NCI-H187 (cell line): ENCODE measurements at places on chromosomes 5 and 9.

- no peak for DNase-seq
These were observed 368 bp upstream of the CCDC180 start for GRCh38 chr9:97307091-97307490.

GRCh38 chr5:10384483-10384882 is 31.0 kb downstream of the MARCHF6 start:
- no peak for DNase-seq

GRCh38 chr5:179171251-179171815 is 111.2 kb downstream of the ZNF354C start:
- no peak for DNase-seq

GRCh38 chr9:112647596-112647995 is 70.3 kb downstream of the INIP start:
- no peak for DNase-seq

GRCh38 chr5:118042076-118042475 is 946.3 kb downstream of the DTWD2 start:
- DNase-seq: no peak

- DNase-seq: peak; percentile 90
These were observed at the start of gene CDKN2B for GRCh38 chr9:22008717-22009505. Gene CDKN2B (minus strand): TSS chr9:22009305. CDS start chr9:22008953, 352 bp downstream.

GRCh38 chr9:8484597-8485191 is 685.1 kb upstream of the DMAC1 start:
- DNase-seq: no peak

DNA sequence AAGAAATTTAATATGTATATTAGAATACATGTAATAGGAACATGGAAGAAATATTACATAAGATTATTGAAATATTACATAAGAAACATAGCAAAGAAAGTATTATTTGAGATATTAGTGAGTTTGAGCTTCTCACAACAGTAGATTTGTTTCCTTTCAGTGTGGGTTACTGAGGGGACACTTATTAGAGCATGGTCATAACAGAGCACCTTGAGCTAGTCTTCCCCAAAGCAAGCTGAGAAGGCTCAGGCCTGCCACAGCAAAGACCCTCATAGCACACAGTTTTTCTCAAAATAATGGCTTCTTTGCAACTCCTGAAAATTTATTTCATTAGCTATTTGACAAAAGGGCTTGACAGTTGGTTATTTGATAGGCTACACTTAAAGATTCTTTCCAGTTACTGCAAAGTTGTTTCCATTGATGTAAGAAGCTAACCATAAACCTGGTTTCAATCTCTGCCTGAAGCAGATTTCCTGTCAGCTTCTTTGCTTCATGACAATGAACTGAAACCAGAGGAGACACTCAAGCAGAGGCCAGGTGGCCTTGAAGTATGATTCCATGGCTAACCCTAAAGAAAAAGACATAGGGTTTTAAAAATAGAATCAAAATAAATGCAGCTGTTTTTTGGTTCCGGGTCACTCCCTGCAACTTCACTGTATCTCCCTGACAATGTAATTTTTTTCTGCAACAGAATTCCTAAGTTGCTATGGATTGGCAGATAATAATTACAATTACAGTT is 68.6 kb downstream of the ERMP1 start:
- no peak for DNase-seq

DNA sequence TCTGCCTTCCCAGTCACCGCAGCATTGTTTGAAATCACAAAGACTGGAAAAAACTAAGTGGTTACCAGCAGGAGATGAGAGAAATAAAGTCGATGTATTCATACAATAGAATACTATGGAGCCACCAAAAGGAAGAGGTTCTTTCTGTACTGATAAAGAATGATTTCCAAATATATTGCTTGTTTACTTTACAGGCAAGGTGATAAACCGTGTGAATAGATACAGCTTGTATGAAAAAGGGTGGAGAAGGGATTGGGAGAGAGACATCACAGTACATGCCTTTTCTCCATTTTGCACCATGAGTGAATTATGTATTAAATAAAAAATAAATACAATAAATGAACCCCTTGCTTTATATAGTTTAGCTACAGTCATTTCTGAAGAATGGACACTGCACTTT is 91.7 kb downstream of the RFK start:
- no peak for DNase-seq

GRCh38 chr5:87252283-87252605 is 15.4 kb upstream of the RASA1 start:
- no peak for DNase-seq

- DNase-seq: no peak
These were observed 109.8 kb upstream of the SNX2 start for GRCh38 chr5:122665051-122665450.

DNA sequence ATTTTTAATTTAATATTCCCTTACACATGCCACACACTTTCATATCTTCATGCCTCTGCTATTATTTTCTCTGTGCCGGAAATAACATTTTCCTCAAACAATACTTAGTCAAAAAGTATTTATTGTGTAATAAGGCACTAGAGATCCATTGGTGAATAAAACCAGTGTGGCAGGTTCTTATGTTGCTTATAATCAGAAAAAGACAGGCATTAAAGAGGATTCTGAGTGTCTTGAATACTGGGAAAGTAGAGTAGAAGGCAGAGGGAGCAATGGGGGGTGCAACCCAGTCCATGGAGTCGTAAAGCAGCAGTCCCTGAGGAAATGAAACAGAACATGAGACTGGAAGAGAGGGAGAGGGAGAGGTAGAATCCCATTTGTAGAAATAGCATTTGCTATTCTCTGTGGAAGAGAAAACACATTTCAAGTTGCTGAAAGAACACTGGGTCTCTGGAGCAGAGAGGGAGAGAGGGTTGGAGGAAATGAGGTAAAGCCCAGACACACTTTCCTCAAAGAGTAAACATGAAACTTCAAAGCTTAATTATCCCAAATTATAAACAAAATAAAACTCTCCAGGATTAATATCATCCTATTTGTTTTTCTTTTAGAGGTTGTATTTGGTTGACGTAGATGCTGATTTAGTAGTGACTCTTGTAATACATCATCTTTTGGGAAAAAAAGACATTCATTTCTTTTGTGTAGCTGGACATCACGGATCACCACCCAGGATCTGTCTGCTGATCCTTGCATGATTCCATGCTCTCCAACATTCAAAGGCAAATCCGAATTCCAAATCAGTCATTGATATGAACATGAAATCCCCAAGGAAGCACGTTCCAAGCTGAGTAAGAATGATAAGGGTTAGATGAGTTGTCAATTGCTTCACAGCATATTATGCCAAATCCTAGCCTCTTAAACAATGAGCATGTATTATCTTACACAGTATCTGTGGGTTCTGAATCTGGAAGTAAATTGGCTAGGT is 37.4 kb upstream of the GRAMD2B start:
- no peak for DNase-seq

- DNase-seq: no peak
These were observed 261.4 kb downstream of the PDZD2 start for GRCh38 chr5:31900296-31900865.

DNA sequence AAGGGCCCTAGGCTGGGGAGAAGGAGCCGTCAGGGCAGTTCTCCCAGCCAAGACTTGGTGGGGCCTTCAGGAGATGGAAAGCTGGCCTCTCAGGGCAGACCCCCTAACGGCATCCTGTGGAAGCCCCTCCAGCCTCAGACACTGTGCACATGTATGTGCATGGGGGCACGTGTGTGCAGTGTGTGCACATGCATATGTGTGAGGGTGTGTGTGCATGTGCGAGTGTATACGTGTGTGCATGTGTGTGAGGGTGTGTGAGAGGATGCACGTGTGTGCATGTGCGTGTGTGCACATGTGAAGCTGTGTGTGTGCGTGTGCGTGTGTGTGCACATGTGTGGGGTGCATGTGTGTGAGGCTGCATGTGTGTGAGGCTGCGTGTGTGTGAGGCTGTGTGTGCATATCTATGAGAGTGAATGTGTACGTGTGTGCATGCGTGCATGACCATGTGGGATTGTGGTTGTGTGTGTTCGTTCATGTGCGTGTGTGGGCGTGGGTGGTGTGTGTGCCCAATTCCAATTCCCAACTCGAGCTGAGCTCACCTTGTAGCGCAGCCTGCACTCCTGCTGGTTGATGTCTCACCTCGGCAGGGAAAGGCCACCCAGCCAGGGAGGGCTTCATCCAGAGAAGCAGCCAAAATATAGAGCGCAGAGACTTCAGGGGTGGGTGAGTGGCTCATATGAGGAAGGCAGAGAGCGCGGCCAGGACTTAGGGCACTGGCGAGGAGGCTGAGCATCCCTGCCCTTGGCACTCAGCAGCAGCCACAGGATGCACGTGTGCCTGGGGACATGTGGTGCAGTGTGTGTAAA is 142.7 kb upstream of the PPP1R26 start:
- no peak for DNase-seq

DNA sequence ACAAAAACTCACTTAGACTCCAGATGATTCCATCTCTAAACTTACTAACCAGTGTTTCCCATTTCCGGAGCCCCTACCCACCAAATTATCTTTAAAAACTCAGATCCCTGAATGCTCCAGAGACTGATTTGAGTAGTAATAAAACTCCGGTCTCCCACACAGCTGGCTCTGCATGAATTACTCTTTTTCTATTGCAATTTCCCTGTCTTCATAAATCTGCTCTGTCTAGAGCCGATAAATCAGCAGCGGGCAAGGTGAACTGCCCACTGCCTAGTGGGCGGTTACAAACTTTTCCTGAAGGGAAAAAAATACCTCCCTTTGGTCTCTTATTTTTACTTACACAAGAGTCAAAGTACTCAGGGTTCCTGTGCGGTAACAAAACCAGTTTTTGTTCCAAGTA is 624.4 kb upstream of the RORB start:
- DNase-seq: no peak

DNA sequence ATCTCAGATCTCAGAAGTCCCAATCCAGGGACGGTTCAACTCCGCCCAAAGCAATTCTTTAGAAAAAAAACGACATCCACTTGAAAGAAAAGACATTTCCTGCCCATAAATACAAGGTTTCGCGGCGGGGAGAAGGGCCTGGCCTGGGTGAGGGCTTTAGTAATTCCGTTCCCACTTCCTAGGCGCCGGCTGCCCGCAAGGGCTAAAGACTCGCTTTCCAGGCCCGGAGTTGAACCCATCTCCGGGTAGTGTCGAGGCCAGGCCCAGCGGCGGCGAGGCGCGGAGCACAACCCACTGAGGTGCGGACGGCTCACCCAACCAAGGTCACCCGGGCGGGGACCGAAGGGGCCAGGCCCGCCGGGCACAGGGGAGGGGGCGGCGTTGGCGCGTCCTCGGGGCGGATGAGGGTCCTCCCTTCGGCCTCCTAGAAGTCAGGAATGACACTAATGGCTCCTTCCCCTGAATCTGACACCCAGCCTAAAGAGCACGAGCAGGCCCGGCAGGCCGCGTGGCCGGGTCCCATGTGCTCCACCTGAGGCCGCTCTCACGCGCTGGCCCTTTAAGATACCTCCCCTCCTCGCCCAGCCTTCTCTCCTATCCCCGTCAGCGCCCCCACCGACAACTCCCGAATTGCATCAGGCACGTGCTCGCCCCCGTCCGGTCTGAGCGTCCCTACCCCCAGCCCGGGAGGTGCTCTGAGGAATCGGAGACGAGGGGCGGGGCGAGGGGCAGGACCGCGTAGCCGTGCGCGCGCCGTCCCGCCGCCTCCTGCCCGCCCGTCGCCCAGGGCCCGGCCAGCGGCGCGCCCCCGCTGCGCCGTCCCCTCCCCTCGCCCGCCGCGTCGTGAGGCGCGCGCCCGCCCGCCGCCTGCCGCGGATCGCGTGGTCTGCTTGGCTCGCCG is 467 bp upstream of the LARP1 start:
- peak; percentile 90 for DNase-seq

DNA sequence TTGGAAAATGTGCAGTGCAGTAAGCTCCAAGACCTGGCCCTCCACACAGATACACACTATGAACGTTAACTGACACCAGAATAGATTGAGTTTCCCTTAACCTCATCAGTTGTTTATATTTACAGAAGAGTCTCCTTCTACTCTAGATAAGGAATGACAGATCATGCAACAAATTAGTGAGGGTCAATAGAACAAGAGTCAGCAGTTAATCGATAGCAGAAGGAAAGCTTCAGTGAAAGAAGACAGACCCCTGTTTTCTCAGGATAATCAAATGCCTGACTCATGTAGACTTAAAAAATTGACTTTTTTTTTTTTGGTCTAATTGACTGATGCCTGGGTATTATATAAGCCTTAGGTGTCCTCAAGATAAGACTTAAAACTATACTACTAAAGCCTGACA is 179.9 kb downstream of the DTWD2 start:
- no peak for DNase-seq

DNA sequence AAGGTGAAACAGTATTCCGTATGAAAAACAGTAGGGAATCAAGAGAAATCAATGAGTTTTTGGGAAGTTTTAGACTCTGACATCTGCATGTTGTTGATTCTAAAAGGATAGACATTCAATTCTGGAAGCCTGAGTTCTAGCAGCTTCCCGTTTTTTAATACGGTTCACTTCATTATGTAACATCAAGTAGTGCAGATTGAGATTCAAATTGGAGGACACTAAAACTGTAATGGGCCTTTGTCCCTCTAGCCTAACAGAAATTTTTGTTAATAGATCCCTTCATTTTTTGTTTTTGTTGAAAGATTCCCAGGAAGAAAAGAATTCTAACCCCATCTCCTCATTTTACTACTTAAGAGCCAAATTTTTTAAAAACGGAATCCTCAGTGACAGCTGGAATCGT is 384.6 kb downstream of the SH3GL2 start:
- no peak for DNase-seq

GRCh38 chr5:171601266-171601881 is 181.9 kb downstream of the FGF18 start:
- DNase-seq: no peak

DNA sequence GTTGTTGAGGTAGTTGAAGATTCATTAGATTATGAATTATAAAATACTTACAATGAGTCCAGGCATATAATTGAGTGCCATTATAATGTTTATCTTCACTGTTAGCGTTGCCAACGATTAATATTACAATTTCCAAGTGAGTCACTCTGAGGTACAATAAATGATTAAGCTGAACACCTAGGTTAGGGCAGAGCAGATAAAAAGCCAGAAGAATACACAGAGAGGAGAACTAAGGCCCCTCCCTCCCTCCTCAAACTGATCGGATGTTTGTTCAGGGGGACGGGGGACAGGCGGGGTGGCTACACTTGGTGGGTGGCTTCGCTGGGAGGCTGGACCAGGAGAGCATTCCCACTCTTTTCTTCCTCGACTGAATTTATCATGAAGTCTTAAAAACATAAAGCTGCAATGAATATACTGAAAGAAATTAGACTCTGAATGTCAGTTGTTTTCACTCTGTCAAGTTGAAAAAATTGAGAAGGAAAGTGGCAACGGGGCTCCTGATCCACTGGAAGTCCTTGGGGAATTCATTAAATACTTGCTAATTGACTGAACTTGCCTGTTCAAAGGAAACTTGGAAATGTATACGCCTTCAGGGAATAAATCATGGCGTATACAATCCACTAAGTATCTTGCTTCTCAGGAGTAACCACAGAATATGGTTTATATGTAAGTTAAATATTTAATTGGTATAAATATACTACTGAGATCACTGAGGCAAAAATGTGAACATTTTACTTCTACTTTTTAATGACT is 198.1 kb downstream of the TSSK1B start:
- DNase-seq: no peak
